ENCODE measurements at places on chromosomes 16 and 17. TPM values are rescaled to one million over a fixed set of nuclear protein-coding genes. Genes with fewer than 3 reads are reported as not detected.

GRCh38 chr16:58160855-58161254, 31.7 kb upstream of the CFAP20 start:
- no peak for DNase-seq
- no peak overlapping the region for H3K4me3 ChIP-seq
- H3K27me3 ChIP-seq, result no peaks in the 10 kb centered on the region
- H3K4me1 ChIP-seq, result no peaks in the 10 kb centered on the region
- no peaks in the 10 kb centered on the region for H3K36me3 ChIP-seq

GP1BA gene
- not detected for total RNA-seq

SP6 gene
- 1.3 TPM for total RNA-seq

GRCh38 chr17:49727380-49727779, 19.6 kb upstream of the SLC35B1 start:
- peaks cover 6% of the 10 kb centered on the region for H3K4me1 ChIP-seq
- DNase-seq, result no peak
- H3K27me3 ChIP-seq, result no peaks in the 10 kb centered on the region
- no peak overlapping the region for H3K4me3 ChIP-seq
- no peak overlapping the region for H3K27ac ChIP-seq

KRT20 gene
- total RNA-seq, result 2.4 TPM

DNA sequence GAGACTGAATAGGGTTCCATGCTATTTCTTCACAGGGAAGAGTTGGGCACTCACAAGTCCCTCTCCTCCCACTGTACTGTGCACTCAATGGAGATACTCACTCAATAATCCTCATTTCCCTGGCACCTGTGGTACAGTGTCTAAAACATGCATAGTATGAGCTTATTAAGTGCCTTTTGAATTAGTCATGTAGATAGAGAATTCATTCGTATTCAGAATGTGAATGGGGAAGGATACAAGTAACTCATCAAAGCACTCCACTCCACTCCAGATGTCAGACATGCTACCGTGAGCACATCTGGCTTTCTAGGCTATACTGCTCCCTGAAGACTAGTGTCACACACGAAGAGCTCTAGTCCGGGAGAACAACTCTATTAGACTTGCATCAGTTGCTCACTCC, 6.3 kb downstream of the C17orf75 start:
- H3K36me3 ChIP-seq, result no peaks in the 10 kb centered on the region
- no peaks in the 10 kb centered on the region for H3K27me3 ChIP-seq
- no peak for DNase-seq

CNGB1 gene
- not detected for total RNA-seq

DHRS7C gene
- total RNA-seq, result 1.2 TPM

GRCh38 chr17:59093702-59094231, 12.9 kb downstream of the TRIM37 start:
- H3K27me3 ChIP-seq, result no peaks in the 10 kb centered on the region
- H3K4me3 ChIP-seq, result no peak overlapping the region
- peak; percentile 22 for DNase-seq

GRCh38 chr17:48882272-48882671, 10.3 kb upstream of the ATP5MC1 start:
- no peak for DNase-seq
- H3K27ac ChIP-seq, result no peak overlapping the region
- no peaks in the 10 kb centered on the region for H3K36me3 ChIP-seq

SHBG gene
- 6.1 TPM for total RNA-seq

- no peaks in the 10 kb centered on the region for H3K27me3 ChIP-seq
- H3K27ac ChIP-seq, result no peak within 1 kb of the TSS
- H3K36me3 ChIP-seq, result no peaks in the 10 kb centered on the region
- H3K4me1 ChIP-seq, result no peaks in the 10 kb centered on the region
Observed at GRCh38 chr17:17206124-17206912, at the start of gene PLD6. Gene PLD6, minus strand, starts transcription at chr17:17206333. Its CDS starts 47 bp downstream, at chr17:17206286.

- H3K4me1 ChIP-seq, result peaks cover 22% of the 10 kb centered on the region
- no peak overlapping the region for H3K27ac ChIP-seq
- H3K36me3 ChIP-seq, result no peaks in the 10 kb centered on the region
Observed at GRCh38 chr17:75842411-75842810, 1.8 kb downstream of the UNC13D start.

- peak overlapping the region; percentile 99 for H3K27ac ChIP-seq
- H3K4me1 ChIP-seq, result peaks cover 39% of the 10 kb centered on the region
- no peaks in the 10 kb centered on the region for H3K36me3 ChIP-seq
Observed at GRCh38 chr16:89922477-89922883, 662 bp upstream of the TUBB3 start.

DNA sequence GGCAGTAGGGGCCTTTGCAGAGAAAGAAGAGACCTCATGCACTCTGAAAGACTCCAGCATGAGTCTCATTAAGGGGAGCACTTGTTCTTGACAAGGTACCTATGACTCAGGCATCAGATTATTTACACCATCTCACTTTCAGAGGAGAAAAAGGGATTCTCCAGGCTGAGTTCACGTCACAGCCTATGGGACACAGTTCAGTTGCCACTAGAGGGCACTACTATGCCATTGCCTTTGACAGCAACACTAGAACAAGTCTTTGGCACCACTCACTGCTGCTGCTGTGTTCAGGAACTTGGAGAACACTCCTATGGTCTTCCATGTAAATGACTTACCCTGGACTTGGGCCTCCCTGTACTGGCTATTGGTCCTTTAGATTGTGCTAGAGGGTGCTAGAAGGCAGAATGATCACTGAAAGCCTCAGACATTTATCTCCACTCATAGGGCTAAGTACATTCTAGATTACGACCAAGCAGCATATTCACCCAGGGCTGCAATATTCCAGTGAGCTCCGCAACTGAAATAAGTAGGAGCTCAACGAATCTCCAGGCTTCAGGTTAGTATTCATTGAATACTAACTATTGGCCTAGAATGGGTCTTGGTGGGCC, 225.1 kb upstream of the CA10 start:
- no peaks in the 10 kb centered on the region for H3K4me1 ChIP-seq
- H3K4me3 ChIP-seq, result no peak overlapping the region
- DNase-seq, result peak; percentile 88
- H3K27me3 ChIP-seq, result no peaks in the 10 kb centered on the region
- H3K27ac ChIP-seq, result no peak overlapping the region

GRCh38 chr16:4832698-4833343, 14.3 kb downstream of the GLYR1 start:
- H3K4me1 ChIP-seq, result no peaks in the 10 kb centered on the region
- DNase-seq, result no peak
- H3K4me3 ChIP-seq, result no peak overlapping the region
- no peaks in the 10 kb centered on the region for H3K27me3 ChIP-seq

DNA sequence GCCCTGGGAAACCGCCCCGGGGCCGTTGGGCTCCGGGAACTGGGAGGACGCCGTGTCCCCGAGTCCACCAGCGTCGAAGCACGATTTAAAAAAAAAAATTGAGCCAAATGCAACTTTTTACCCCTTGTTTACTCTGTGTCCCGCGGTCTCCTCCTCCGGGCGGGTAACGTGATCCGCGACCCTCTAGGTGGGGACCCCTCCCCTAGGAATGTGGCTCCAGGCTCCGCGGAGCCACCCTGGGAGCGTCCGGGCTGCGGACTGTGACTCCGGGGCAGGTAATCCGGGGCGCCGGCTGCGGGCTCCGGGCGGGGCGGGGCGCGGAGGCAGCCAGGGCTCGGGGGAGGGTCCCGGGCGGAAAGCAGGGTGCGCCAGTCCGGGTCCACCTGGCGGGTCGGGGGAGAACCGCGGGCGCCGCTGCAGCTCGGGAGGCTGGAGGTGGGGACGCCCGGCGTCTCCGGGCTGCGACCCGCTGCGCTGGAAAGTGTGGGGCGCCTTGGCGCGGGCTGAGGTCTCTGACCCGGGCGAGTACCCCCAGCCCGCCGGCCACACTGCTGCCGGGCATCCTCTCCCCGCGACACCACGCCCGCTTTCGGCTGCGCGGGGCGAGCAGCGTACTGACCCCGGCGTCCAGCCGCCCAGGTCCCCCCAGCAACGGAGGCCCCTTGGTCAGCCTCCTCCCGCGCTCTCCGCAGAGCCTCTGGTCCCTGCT, 852 bp upstream of the HELZ start:
- peak overlapping the region; percentile 100 for H3K27ac ChIP-seq
- peak overlapping the region; percentile 93 for H3K4me3 ChIP-seq
- H3K27me3 ChIP-seq, result no peaks in the 10 kb centered on the region
- peak; percentile 74 for DNase-seq
- H3K4me1 ChIP-seq, result peaks cover 31% of the 10 kb centered on the region

GRCh38 chr16:85185303-85186100, 73.2 kb upstream of the CIBAR2 start:
- H3K4me3 ChIP-seq, result no peak overlapping the region
- H3K27ac ChIP-seq, result no peak overlapping the region
- DNase-seq, result no peak
- no peaks in the 10 kb centered on the region for H3K27me3 ChIP-seq

- no peaks in the 10 kb centered on the region for H3K27me3 ChIP-seq
- no peaks in the 10 kb centered on the region for H3K36me3 ChIP-seq
- no peak overlapping the region for H3K4me3 ChIP-seq
- DNase-seq, result no peak
- peaks cover 24% of the 10 kb centered on the region for H3K4me1 ChIP-seq
- no peak overlapping the region for H3K27ac ChIP-seq
Observed at GRCh38 chr17:61481421-61481820, 29.2 kb downstream of the TBX4 start.

DNA sequence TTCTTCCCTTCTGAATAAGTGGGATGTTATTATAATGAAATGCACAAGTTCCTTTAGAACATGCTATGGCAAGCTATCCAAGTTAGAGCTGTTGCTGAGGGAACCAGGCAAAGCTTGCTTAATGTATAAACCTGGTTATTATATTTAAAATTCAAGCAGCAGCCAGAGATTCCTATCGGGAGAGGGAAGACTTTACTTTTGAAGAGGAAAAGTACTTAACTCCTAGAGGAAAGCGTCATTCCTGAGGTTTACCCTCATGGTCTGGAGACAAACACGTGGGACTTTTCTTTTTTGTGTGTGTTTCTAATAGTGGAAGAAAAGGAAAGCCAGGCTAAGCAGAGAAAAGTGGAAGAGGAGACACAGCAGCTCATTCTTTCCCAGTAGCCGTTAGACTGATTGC, 39.9 kb upstream of the MYH10 start:
- no peak overlapping the region for H3K27ac ChIP-seq
- H3K27me3 ChIP-seq, result no peaks in the 10 kb centered on the region
- H3K4me1 ChIP-seq, result peaks cover 17% of the 10 kb centered on the region
- no peaks in the 10 kb centered on the region for H3K36me3 ChIP-seq
- no peak for DNase-seq

- no peak for DNase-seq
- no peak overlapping the region for H3K27ac ChIP-seq
- no peak overlapping the region for H3K4me3 ChIP-seq
- H3K27me3 ChIP-seq, result no peaks in the 10 kb centered on the region
Observed at GRCh38 chr17:6356562-6356961, 78.4 kb downstream of the AIPL1 start.

DNA sequence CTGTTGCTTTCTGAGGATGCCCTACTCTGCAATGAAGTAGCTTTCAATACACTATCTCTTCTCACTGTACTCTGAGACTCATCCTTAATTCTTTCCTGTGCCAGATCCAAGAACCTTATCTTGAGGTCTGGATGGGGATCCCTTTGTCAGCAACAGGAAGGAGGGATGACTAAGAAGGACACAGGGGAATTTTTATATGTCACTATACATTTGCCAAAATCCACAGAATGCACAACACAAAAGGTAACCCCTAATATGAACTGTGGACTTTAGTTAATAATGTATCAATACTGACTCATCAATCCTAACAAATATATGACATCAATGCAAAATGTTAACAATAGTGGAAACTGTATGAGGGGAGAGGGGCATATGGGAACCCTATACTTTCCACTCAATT, 4.7 kb upstream of the RBBP6 start:
- H3K36me3 ChIP-seq, result no peaks in the 10 kb centered on the region
- no peak overlapping the region for H3K4me3 ChIP-seq

- H3K27ac ChIP-seq, result no peak overlapping the region
- no peaks in the 10 kb centered on the region for H3K4me1 ChIP-seq
- H3K27me3 ChIP-seq, result no peaks in the 10 kb centered on the region
- DNase-seq, result no peak
- no peaks in the 10 kb centered on the region for H3K36me3 ChIP-seq
Observed at GRCh38 chr16:84087466-84088151, 29.1 kb downstream of the MBTPS1 start.

HSPB9 gene
- total RNA-seq, result not detected

EPN3 gene
- total RNA-seq, result 3.8 TPM

DNA sequence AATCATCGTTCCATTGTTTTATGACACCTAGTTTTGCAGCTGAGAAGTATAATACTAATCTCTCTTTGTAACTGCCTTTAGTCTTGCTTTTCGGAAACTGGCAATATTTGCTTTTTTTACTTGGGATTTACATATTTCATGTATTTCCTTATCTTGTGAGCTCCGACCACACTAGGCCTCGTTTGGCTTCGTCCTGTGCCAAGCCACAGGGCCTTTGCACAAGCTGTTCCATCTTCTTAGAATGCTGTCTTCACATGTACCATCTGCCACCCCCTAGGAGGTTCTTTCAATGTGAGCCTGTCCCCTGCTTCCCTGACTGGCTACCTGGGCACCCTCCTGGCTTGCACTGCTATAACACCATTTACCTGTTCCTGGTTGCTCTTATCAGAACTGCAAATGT, 77.2 kb downstream of the SHISA6 start:
- H3K27ac ChIP-seq, result no peak overlapping the region
- H3K27me3 ChIP-seq, result no peaks in the 10 kb centered on the region
- DNase-seq, result no peak
- no peaks in the 10 kb centered on the region for H3K4me1 ChIP-seq
- H3K36me3 ChIP-seq, result no peaks in the 10 kb centered on the region
- no peak overlapping the region for H3K4me3 ChIP-seq

DNA sequence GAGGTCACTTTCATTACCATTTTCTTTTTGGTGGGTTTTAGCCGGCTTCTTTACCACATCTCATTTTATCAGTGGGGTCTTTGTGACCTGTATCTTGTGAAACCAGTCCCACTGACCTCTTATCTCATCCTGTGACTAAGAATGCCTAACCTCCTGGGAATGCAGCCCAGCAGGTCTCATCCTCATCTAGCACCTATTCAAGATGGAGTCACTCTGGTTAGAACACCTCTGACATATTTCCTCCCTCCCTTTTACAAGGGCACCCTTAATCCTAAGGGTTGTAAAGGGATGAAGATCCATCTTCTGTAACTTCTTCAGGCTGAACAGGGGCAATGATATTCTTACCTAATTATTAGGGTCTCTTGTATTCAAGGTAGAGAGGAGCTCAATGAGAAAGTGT, 107.9 kb upstream of the HAS3 start:
- DNase-seq, result no peak
- H3K36me3 ChIP-seq, result no peaks in the 10 kb centered on the region
- H3K4me3 ChIP-seq, result no peak overlapping the region
- no peaks in the 10 kb centered on the region for H3K27me3 ChIP-seq
- H3K27ac ChIP-seq, result no peak overlapping the region

DNA sequence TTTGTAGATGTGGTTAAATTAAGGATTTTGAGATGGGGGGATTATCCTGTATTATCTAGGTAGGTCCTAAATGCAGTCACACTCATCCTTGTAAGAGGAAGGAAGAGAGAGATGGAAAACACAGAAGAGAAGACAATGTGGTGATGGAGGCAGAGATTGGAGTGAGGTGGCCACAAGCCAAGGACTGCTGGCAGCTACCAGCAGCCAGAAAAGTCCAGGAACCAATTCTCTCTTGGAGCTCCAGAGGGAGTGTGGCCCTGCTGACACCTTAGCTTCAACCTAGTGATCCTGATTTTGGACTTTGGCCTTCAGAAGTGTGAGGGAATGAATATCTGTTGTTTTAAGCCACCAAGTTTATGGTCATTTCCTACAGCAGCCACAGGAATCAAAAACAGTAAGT, 18.0 kb downstream of the MAPT start:
- DNase-seq, result no peak
- H3K36me3 ChIP-seq, result no peaks in the 10 kb centered on the region
- no peak overlapping the region for H3K27ac ChIP-seq
- peaks cover 15% of the 10 kb centered on the region for H3K27me3 ChIP-seq
- no peak overlapping the region for H3K4me3 ChIP-seq
- H3K4me1 ChIP-seq, result no peaks in the 10 kb centered on the region
